ENCODE measurements at places on chromosomes 12 and 14. TPM values are rescaled to one million over a fixed set of nuclear protein-coding genes. Genes with fewer than 3 reads are reported as not detected.

Gene LTBR
- total RNA-seq, result 155 TPM

Gene NPAS3
- total RNA-seq, result 4.6 TPM

Gene TM9SF1
- 44.0 TPM for total RNA-seq

- no peak overlapping the region for H3K4me3 ChIP-seq
- no peak overlapping the region for H3K27ac ChIP-seq
- no peaks in the 10 kb centered on the region for H3K27me3 ChIP-seq
- no peak for DNase-seq
- H3K4me1 ChIP-seq, result no peaks in the 10 kb centered on the region
- no peaks in the 10 kb centered on the region for H3K36me3 ChIP-seq
Observed at GRCh38 chr14:29039171-29039570, 272.6 kb downstream of the FOXG1 start.

- no peak overlapping the region for H3K4me3 ChIP-seq
- H3K27me3 ChIP-seq, result no peaks in the 10 kb centered on the region
- peaks cover 66% of the 10 kb centered on the region for H3K36me3 ChIP-seq
- no peak for DNase-seq
Observed at GRCh38 chr12:121424624-121424975, 24.7 kb downstream of the RNF34 start.

DNA sequence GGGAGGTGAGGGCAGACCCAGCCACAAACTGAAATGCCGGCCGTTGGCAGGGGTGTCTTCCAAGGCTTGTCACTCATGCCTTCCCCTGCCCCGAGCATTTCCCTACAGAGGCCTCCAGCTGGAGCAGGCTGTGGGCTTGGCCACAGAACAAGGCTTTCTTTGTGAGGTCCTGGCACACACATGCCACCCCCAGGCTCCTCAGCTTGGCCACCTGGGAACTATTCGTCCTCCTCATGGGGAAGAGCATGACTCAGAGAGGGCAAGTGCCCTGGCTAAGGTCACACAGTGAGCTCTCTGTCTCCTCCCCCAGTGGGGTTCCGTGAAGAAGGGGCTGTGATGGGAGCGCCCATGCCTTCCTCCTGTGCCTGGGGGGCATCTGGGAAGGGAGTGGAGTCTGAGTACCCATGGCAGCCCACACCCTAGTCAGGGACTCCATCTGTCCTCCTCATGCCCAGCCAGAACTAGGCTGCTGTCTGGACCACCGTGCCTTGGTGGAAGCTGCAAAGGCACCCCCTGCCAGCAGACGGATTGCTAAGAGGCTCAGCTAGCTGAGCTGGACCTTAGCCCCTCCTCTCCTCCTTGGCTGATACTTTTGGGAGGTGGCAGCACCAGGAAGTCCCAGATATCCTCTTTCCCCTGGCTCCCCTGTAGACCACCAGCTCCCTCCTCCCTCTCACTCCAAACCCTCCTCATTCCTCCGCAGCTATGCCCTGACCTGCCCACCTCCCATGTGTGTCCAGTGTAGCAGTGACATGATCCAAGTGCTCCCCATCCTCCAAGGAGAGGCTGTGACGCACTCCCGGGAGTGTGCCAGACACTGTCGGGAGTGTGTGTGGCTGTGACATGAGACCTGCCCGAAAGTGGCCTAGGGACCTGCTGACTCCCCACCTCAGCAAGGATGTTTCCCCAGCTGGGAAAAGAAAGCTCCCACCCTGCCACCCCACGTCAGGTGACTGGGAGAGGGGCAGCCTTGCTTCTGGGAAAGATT lies 21.4 kb downstream of the ABCB9 start:
- H3K4me3 ChIP-seq, result no peak overlapping the region
- H3K27ac ChIP-seq, result no peak overlapping the region
- H3K4me1 ChIP-seq, result peaks cover 31% of the 10 kb centered on the region
- DNase-seq, result no peak
- H3K36me3 ChIP-seq, result no peaks in the 10 kb centered on the region

DNA sequence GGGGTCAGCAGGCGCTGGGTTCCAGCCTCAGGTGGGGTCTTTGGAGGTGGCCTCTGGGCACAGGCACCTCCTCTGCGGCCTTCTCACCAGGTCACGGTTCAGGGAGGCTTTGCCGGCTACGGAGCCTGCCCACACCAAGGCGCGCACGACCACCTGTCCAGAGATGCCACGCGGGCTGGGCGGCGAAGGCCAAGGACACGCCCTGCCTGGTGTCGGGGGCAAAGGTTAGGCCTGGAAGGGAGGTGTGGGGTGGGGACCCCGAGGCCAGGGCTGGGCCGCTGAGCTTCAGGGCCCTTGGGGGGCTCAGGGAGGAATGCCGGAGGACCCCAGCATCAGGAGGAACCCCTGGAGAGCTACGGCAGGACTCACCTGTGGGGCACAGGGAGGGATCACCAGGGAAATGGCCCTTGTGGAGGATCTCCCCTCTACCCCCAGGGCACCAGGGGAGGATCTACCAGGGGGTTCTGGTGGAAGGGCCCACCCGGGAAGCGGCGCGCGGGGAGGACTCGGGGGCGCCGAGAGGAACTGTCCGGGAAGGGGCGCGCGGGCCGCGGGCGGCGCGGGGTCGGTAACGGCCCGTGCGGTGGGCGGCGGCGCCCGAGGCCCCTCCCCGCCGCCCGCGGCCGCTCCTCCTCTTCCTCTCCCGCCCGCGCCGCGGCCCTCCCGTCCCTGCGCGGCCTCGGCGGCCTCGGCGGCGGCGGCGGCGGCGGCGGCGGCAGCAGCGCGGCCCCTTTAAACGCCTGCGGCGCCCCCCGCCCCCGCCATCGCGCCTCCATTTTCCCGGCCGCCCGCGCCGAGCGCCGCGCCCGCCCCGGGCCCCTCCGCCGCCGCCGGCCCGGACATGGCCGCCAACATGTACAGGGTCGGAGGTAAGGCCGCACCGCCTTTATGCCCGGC lies at the start of gene MTA1:
Gene MTA1 (plus strand): TSS at position 633 of the 897 bp plus-strand sequence. CDS start 209 bp downstream, at position 842.
- peaks cover 24% of the 10 kb centered on the region for H3K4me1 ChIP-seq
- peak; percentile 88 for DNase-seq
- H3K36me3 ChIP-seq, result peaks cover 3% of the 10 kb centered on the region
- peaks cover 10% of the 10 kb centered on the region for H3K27me3 ChIP-seq

All from spleen (tissue), 13 donors.